ENCODE measurements at places on chromosomes 2 and 18.

GRCh38 chr2:64797881-64798575 lies 144.3 kb upstream of the SERTAD2 start:
- peak; percentile 44 for DNase-seq

DNA sequence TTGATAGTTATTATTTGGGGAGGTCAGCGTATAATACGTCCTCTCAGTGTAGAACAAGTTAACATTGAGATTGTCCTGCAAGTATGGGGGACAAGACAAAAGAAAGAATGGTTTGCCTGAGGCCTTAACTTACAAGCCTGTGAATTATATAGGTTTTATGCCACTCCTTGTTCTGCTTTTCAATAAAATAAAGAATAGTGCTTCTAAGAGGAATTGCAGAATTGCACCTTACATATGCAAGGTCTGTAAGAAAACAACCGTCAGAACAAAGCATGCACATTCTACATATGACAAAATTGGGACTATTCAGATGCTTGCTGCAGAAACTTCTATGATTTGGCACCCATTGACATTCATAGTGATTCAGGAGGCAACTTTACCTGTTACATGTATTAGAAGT lies 785.0 kb downstream of the NR4A2 start:
- DNase-seq: no peak

GRCh38 chr18:10017043-10017442 lies 103.2 kb downstream of the VAPA start:
- DNase-seq: no peak

DNA sequence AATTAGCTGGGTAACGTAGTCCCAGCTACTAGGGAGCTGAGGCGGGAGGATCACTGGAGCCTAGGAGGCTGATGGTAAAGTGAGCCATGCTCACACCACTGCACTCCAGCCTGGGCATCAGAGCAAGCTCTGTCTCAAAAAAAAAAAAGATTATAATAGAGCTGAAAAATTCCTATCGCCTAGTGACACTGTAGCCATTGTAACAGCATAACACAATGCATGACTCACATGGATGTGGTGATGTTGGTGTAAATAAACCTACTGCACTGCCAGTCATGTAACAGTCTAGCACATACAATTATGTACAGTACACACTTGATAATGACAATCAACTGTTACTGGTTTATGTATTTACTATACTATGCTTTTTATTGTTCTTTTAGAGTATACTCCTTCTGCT lies 39.6 kb downstream of the MGAT4A start:
- no peak for DNase-seq

- DNase-seq: no peak
Measured at GRCh38 chr2:105231232-105231619, 10.3 kb upstream of the GPR45 start.

- DNase-seq: no peak
Measured at GRCh38 chr18:75221897-75222296, 11.3 kb downstream of the TSHZ1 start.

GRCh38 chr2:215695861-215696260 lies 260.0 kb upstream of the FN1 start:
- no peak for DNase-seq

GRCh38 chr2:15796167-15796942 lies 144.0 kb upstream of the MYCN start:
- DNase-seq: no peak

- no peak for DNase-seq
Measured at GRCh38 chr2:168525020-168525419, 68.9 kb downstream of the CERS6 start.

DNA sequence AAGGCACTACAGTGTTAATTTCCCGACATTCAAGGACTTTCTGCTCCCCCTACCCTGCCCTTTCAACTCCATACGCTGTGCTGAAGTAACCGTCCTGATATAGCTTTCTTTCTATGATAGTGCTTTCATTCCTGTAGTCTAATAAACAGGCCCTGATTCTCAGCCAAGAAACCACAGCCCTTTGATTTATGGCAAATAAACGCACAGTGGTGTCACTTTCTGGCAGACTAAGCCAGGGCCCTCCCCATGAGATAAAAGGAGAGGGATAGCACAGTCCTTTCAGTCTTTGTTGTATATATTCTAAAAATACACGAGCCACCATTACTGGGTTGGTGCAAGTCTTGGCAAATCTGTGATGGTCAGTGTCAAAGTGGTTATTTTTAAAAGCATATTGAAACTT lies 291.2 kb downstream of the ALPK2 start:
- peak; percentile 52 for DNase-seq

DNA sequence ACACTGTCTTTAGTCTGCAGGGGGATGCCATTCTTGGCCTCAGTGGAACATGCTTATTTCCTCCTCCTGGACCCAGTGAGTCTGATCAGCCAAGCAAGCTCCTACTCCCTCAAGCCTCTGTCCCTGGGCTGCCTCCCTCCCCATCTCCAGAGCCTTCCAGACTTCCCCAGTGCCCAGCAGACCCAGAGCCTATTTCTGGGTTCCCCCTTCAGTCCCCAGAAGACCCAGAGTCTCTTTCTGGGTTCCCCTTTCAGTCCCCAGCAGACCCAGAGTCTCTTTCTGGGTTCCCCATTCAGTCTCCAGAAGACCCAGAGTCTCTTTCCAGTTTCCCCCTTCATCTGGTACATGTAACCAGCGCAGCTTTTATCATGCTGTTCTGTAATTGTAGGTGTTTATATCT lies 17.0 kb upstream of the PKDCC start:
- DNase-seq: no peak

DNA sequence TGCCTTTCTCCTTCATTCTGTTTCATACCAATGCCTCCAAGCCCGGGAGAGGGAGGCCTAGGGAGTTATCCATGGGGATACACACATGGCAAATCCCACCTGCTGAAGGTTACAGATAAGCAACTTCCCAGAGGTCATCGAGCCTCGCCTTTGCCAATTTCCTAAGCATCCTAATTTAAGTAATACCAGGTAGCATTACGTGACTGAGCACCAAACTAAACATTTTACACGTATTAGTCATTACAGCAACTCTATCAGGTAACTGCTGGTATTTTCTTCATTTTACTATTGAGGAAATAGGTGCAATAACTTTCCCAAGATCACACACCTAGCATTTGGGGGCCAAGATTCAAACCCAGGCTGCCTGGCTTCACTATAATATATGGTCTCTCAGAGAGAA lies 30.1 kb upstream of the BZW1 start:
- no peak for DNase-seq

- no peak for DNase-seq
Measured at GRCh38 chr18:3966642-3967358, 488.3 kb downstream of the DLGAP1 start.

DNA sequence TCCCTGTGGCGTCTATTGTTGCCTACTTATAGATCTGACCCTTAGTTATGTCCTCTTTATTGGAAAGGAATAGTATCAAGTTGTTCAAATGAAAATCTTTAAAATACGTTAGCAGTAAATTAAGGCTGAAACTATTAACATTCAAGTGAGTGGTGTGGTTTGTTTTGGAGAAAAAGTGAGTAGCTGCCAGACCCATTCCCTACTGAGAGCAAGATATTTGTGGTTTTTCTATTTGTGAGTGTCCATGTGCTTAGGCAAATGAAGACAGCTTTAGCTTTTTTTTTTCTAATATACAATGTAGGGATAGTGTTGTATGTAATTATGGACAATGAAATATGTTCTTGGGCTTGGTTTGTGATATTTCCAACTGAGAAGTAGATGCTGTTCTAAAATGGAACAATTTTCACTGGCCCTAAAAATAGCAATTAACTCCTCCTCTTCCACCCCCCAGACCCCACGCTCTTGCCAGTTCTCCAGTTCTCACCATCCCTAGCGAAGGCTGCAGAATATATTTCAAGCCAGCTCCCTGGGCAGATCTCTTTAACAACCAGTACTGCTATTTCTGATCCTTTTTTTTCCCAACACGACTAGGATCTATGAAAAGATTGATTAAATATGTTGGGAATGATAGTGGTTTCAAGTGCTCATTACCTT lies 83.1 kb downstream of the CCDC85A start:
- no peak for DNase-seq

- DNase-seq: no peak
Measured at GRCh38 chr2:106059416-106060065, 134.6 kb downstream of the UXS1 start.

GRCh38 chr18:62939926-62940325 lies 224.6 kb downstream of the PHLPP1 start:
- no peak for DNase-seq

All from A673 (cell line).